ENCODE measurements at places on chromosomes 16 and 17.
A peak's percentile ranks its signal among the peaks of the same experiment; 100 is the strongest.

DNA sequence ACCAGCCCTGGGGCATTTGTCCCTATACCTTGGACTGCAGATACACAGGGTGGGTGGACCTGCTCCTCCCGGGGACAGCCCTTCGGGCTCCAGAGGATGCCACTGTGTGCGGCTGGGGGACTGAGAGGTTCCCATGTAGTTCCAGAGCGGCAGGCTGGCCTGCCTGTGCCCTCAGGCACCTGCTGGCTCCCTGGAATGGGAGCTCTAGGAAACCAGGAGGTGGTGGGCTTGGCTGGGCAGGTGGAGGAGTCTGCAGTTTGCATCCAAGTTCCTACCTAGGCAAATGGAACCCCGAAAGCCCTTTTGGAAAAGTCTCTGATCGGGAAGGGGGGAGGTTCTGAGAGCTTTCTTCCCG is 982 bp downstream of the DBNDD1 start:
- no peak for DNase-seq

- no peak for DNase-seq
Observed at GRCh38 chr16:48352648-48353390, 32.4 kb downstream of the SIAH1 start.

- no peak for DNase-seq
Observed at GRCh38 chr16:4682616-4683254, 10.6 kb upstream of the NUDT16L1 start.

DNA sequence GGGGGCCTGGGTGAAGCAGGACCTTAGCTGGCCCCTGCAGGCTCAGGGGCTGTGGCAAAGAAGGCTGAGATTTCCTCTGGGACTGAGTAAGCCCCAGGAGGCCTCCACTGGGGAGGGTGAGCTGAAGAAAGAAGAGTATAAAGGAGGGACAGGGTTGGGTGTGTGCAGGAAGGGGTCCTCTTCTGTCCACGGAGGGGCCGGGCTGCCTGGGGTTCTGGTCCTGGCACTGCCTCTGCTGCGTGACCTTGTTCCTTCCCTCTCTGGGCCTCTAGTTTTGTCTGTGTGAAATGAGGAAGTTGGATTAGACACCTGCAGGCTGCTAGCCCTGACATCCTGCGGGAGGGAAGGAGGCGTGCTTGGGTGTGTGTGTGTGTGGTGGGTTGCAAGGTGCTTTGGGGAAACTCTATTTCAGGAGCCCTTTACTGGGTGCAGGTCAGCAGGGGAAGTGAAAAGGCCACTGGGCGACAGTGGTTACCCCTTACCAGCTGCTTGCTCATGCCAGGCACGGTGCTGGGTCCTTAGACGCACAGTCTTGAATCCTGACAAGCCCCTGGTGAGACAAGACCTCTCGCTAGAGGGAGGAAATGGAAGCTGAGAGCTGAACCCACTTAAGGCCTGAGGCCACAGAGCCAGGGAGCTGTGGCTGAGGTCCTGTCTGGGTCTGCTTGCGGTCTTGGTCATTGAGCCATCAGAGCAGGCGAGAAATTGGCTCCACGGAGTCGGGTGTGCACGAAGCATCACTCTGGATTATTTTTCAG is 60.7 kb downstream of the OR1D5 start:
- peak; percentile 70 for DNase-seq

- no peak for DNase-seq
Observed at GRCh38 chr17:32854832-32855389, 22.0 kb downstream of the MYO1D start.

DNA sequence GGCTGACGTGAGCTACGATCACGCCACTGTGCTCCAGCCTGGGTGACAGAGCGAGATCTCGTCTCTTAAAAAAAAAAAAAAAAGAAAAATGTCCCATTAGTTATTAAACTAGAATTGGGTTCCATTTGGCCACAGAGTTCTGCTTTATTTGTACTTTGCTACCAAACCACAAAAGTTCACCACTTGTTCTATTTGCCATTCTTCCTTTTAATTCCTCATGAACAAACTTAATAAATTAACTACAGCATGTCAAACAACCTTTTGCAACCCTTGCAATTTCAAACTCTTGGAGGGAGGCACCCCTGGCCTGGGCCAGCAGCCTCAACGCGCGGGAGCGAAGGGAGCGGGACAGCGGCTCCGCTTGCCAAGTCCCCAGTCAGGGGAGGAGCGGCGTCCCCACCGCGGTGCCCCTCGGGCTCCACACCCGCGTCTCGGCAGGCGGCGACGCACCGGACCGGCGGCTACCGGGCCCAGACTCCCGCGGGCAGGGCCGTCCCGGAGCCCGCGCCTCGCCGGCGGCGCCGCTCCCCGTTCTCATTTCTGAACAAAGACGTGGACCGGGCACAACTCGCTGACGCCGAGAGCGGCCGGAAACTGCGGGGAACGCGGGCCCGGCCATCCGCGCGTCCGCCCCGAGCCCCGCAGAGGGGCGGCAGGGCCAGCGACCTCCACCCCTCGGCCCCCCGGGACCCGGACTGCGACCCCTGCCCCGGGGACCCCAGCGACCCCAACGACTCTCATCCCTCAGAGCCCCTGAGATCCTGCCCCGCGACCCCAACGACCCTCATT is 775 bp downstream of the CYTH1 start:
- DNase-seq, result peak; percentile 50

GRCh38 chr16:88444826-88445582 is 8.1 kb upstream of the ZFPM1 start:
- DNase-seq, result no peak
